Uterus (tissue), 4 donors: ENCODE measurements at places on chromosomes 7 and 10.

GRCh38 chr7:24123076-24123475 is 160.9 kb upstream of the NPY start:
- H3K27ac ChIP-seq: no peak overlapping the region
- H3K4me1 ChIP-seq: no peaks in the 10 kb centered on the region
- no peak for DNase-seq
- no peak overlapping the region for H3K4me3 ChIP-seq
- no peaks in the 10 kb centered on the region for H3K36me3 ChIP-seq
- no peaks in the 10 kb centered on the region for H3K27me3 ChIP-seq

DNA sequence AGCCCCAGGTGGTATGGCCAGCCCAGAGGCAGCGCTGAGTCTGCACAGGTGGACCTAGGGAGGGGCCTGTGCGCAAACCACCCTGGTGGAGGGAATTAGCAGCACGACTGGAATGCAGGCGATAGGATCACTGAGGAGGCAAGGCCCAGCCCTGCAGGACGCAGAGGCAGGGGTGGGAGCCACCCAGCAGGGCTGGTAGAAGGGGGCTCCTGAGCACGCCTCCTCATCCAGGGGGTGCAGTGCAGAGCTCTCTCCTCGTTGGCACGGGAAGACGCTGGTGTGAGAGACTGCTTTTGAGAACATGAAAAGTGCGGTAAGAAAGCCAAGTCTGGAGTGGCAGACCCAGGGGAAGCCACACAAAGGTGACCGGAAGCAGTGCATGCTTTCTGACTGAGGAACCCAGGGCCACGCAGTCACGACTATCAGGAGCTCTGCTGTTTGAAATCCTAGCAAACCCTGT is 6.0 kb downstream of the FXYD4 start:
- DNase-seq: no peak
- no peak overlapping the region for H3K4me3 ChIP-seq
- H3K36me3 ChIP-seq: no peaks in the 10 kb centered on the region
- no peak overlapping the region for H3K27ac ChIP-seq
- H3K27me3 ChIP-seq: no peaks in the 10 kb centered on the region

DNA sequence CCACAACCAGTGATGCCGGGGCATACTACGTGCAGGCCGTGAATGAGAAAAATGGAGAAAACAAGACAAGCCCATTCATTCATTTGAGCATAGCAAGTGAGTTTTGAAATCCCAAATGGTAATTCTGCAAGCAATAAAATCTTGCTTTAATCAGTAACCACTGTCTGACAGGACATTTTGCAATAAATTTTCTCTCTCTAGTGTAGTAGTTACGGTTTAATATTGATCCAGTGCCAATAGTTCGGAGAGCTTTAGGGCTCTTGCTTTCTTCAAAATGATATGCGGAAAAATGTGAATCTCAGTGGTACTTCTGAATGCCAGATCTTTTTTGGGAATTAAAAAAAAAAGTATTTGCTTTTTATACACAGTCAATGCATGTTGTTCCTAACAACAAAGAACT is 520.4 kb downstream of the SDK1 start:
- H3K36me3 ChIP-seq: no peaks in the 10 kb centered on the region
- no peak overlapping the region for H3K4me3 ChIP-seq
- no peak overlapping the region for H3K27ac ChIP-seq
- no peak for DNase-seq
- H3K27me3 ChIP-seq: no peaks in the 10 kb centered on the region
- H3K4me1 ChIP-seq: no peaks in the 10 kb centered on the region

- H3K4me1 ChIP-seq: peaks cover 4% of the 10 kb centered on the region
- no peaks in the 10 kb centered on the region for H3K36me3 ChIP-seq
- H3K27ac ChIP-seq: peak overlapping the region; percentile 92
- DNase-seq: no peak
- no peak overlapping the region for H3K4me3 ChIP-seq
- no peaks in the 10 kb centered on the region for H3K27me3 ChIP-seq
Measured at GRCh38 chr7:47255441-47255840, 326.5 kb downstream of the TNS3 start.

DNA sequence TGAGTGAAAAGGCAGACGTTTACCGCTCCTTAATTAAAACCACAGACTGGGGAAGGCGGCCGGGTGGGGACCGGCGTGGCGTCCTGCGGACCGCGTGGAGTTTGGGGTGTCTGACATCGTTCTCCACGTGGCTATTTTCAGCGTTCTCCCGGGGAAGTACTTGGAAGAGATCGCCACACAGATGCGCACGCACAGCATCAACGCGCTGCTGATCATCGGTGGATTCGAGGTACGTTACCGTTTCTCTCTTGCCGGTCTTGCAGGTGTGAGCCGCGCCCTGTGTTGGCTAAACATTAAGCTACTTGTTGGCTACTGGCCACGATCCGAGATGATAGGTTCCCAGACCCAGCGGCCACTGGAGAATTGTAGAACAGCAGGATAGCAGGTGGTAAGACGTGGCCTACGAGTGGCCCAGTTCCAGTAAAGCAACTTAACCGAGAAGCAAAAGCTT is 51.3 kb downstream of the PFKP start:
- H3K27ac ChIP-seq: no peak overlapping the region
- H3K27me3 ChIP-seq: no peaks in the 10 kb centered on the region
- no peak for DNase-seq
- H3K4me3 ChIP-seq: no peak overlapping the region

DNA sequence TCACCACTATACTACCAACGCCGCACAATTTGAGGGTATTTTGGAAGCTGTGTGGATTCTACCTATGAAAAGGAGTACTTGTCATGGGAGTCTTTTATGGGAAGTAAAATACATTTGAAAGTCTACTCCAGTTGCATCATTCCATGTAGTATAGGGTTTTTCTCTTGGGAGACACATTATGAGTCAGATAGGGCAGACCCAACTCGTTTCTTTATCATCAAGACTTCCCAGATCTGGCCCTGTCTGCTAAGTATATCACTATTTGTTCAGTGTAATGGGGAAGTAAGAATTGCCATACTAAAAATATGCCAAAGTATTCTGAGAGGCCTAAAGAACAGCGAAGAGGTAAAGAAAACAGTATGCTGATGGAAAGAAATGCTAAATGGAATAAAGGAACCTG is 144.2 kb downstream of the SPAG6 start:
- H3K4me1 ChIP-seq: no peaks in the 10 kb centered on the region
- no peak overlapping the region for H3K27ac ChIP-seq
- no peak for DNase-seq
- H3K36me3 ChIP-seq: no peaks in the 10 kb centered on the region

DNA sequence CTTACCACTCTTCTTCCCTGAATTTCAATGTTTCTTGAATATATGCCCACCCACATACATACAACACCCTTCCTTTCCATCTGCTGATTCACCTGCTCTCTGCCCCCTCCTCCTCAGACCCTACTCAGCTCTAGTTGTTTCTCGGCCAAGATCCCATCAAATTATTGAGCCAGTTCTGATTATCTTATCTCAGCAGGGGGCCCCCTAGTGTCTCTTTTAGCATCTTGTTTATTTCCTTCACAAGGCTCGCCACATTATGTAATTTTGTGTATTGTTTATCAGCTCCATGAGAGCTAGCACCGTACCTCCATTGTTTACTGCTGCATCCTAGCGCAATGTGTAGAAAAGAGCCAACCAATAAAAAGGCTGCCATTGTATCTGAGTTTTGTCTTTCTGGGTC is 71.9 kb downstream of the FAM13C start:
- no peak overlapping the region for H3K27ac ChIP-seq
- H3K36me3 ChIP-seq: no peaks in the 10 kb centered on the region
- no peaks in the 10 kb centered on the region for H3K27me3 ChIP-seq
- H3K4me3 ChIP-seq: no peak overlapping the region
- H3K4me1 ChIP-seq: no peaks in the 10 kb centered on the region
- DNase-seq: no peak

DNA sequence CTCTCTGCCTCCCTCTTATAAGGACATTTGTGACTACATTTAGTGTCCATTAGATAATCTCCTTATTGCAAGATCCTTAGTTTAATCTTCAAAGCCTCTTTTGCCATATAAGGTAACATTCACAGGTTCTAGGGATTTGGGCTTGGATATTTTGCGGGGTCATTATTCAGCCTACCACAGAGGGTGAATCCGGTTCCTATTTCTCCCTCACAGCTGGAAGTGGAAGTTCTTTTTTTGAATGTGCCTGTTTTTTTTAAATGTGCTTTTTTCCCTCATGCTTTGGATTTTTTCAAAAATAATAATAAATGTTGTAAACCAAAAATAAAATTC is 17.1 kb upstream of the FAM221A start:
- DNase-seq: no peak
- no peaks in the 10 kb centered on the region for H3K4me1 ChIP-seq
- H3K36me3 ChIP-seq: no peaks in the 10 kb centered on the region
- H3K27me3 ChIP-seq: no peaks in the 10 kb centered on the region
- no peak overlapping the region for H3K27ac ChIP-seq
- no peak overlapping the region for H3K4me3 ChIP-seq

DNA sequence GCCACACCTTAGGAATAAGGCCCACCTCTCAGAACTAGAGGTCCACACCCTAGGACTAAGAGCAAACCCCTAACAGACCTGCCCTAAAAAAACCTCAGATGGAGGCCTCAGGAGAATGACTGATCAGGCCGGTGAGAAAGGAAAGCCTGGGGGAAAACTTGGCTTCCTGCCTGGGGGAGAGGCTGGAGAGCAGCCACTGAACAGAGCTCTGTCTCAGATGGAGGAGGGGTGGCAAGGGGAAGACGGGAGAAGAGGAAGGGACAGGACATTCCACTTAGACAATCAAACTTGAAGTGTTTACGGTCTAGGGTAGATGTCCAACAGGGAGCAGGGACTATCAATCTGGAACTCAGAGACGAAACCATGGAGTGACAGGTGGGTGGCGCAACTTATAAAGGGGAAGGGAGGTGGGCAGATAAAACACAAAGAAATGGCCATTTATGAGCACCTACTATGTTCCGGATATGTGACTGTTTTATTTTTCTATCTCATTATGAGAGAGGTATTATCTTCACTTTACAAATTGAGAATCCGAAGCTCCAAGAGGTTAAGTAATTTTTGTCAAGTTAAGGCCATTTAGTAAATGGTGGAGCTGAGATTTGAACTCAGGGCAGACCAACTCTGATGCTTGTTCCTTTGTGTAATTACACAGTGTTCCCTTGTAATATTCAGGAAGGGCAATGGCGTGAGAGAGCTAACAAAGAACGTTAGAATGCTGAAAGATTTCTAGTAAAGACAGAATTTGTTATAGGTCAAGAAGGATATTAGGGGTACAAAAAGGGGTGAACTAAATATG is 82.6 kb downstream of the DNMBP start:
- H3K27ac ChIP-seq: peak overlapping the region; percentile 50
- no peak overlapping the region for H3K4me3 ChIP-seq
- H3K36me3 ChIP-seq: no peaks in the 10 kb centered on the region
- DNase-seq: peak; percentile 63
- no peaks in the 10 kb centered on the region for H3K27me3 ChIP-seq

- no peak for DNase-seq
- H3K36me3 ChIP-seq: no peaks in the 10 kb centered on the region
- H3K27ac ChIP-seq: no peak overlapping the region
Measured at GRCh38 chr7:121344093-121344492, 15.3 kb downstream of the WNT16 start.

DNA sequence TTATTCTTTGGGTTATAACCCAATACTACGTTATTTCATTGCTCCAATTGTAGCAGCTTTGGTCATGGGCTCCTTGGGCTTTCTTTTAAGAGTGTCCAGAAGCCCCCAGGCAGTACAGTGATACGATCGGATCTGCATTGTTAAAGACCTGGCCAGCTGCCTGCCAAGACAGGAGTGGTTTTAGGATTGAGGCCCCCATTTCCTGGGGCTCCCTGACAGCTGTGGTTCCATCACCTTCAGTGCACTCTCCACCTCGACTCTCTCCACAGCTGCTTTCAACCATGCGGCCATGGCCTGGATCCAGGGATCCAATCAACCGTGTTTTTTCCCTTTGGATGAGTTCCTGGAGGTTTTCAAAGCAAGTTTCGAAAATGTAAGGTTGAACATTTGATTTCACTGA is 123.4 kb upstream of the BTBD16 start:
- H3K4me1 ChIP-seq: peaks cover 13% of the 10 kb centered on the region
- H3K27me3 ChIP-seq: no peaks in the 10 kb centered on the region
- no peaks in the 10 kb centered on the region for H3K36me3 ChIP-seq
- H3K27ac ChIP-seq: peak overlapping the region; percentile 83
- DNase-seq: peak; percentile 56

DNA sequence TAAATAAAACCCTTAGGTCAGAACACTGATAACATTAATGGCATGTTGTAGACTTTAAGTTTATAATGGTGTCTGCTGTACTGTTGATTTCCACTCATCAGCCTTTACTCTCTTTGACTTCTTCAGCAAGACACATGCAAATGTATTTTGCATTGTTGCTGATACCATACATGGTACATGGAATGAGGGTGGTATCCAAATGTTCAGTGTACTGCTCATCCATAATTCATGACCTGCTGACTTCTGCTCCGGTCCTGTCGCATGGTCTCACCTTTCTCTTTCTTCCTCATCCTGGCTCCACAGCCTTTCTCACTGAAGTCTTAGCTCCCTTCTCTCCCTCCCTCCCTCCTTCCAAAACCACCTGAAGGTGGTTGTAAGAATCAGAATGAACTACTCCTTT is 4.7 kb upstream of the CUBN start:
- no peak for DNase-seq
- H3K36me3 ChIP-seq: no peaks in the 10 kb centered on the region
- H3K4me3 ChIP-seq: no peak overlapping the region
- H3K27me3 ChIP-seq: no peaks in the 10 kb centered on the region

DNA sequence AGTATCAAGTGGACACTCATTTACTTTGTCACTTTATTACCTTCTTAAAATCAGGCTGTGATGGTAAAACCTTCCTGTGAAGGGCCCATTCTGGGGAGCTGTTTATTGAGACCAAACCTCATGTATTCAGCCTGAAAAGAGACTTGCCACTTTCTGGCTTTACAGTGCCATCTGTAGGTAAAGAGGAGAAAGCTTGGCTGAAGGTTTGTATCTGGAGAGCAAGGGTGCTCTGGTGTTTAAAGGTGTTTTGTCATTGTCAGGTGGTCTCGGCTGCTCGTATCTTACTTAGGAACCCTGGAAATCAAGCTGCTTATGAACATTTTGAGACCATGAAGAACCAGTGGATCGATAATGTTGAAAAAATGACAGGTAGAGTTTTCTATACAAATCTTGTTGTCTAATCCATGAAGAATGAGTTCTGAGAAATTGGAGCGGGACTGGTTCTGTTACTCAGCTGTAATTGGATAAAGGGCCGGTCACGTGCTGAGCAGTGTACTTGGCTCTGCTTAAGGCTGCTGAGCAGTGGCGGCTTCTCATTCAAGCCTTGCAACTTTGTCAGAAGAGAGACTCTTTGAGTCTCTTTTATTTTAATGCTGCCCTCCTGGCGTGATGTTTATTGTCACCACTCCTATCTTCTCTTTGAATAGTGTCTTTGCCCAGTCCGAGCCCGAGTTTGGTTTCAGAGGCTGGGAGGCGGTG is 46.9 kb downstream of the AP3M1 start:
- no peaks in the 10 kb centered on the region for H3K27me3 ChIP-seq
- H3K36me3 ChIP-seq: no peaks in the 10 kb centered on the region
- no peaks in the 10 kb centered on the region for H3K4me1 ChIP-seq
- no peak overlapping the region for H3K4me3 ChIP-seq

DNA sequence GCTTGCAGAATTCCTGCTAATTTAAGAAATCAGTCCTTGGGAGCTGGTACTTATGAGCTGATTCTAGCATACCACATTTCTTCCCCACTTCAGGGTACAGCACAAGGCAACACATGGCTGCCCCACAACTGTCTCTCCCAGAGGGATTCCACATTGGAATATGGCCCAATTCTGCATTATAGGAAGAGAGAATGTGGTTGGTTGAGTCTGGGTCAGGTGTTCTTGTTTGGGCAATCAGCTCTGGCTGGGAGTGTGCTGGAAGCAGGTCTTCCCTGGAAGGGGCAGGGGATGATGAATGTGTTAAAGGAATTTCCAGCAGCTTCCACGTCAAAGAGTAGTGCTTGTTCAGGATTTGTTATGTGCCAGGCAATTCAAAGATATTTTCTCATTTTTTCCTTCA is 95.7 kb downstream of the BUB3 start:
- no peak for DNase-seq
- H3K36me3 ChIP-seq: no peaks in the 10 kb centered on the region
- H3K27ac ChIP-seq: no peak overlapping the region
